ENCODE measurements at places on chromosomes 4 and X.

DNA sequence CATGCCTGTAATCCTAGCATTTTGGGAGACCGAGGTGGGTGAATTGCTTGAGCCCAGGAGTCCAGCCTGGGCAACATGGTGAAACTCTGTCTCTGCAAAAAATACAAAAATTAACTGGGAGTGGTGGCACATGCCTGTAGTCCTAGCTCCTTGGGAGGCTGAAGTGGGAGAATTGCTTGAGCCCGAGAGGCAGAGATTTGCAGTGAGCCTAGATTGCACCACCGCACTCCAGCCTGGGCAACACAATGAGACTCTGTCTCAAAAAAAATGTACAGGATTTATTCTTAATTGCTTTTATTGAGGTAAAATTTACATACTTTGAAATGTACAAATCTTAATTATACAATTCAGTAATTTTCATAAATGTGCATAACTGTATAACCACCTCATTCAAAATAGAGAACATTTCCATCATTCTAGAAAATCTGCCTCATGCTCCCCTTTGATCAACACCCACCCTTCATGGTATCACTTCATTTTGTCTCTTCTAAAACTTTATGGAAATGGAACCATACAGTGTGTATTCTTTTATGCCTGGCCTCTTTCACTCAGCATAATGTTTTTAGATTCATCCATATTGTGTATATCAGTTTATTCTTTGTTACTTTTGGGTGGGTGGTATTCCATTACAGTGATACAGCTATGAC, 39.1 kb downstream of the SNX25 start:
- DNase-seq: no peak

GRCh38 chrX:46180258-46180687, 364.9 kb downstream of the ZNF674 start:
- no peak for DNase-seq

DNA sequence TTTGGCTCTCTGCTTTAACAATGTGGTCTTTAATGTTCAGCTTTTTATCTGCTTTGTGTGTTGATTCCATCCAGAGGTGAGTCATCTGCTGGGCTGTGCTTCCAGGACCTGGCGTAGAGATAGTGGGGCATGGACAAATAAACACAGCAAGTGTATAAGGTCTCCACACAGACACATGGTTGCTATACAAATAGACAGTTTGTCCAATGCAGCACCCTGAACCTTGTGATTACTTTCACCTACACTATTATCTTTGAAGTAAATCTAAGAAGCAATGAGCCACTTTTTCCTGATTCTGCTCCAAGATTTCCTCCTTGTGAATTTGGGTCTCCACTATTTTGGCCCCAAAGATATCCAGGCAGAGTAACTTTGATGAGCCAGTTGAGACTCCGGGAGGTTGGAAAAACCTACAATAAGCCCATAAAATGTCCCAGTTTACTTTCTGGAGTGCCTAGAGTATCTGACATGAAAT, 12.1 kb downstream of the PPARGC1A start:
- no peak for DNase-seq

DNA sequence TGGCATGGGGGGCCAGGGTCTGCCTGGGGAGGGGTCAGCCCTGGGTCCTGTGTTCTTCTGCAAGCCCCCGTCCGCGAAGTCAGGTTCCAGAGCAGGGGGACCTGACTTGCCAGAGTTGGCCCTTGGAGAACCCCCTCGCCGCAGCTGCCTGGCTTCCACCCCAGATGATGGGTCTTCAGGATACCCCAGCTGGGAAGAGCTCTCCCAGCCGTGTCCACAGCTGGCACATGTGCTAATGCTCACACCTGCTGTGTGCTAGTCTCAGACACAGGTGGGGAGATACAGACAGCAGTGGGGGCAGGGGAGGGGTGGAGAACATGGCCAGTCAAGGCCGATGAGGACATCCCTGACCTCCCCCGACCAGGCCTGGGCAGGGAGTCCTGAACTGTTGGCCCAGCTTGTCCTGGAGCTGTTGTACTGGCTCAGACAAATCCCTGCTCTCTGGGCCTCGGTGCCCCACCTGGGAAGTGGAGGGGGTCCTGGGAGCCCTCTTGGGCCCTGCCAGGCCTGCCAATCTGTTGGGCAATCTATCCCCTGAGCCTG, 3.5 kb downstream of the ADRA2C start:
- DNase-seq: no peak

DNA sequence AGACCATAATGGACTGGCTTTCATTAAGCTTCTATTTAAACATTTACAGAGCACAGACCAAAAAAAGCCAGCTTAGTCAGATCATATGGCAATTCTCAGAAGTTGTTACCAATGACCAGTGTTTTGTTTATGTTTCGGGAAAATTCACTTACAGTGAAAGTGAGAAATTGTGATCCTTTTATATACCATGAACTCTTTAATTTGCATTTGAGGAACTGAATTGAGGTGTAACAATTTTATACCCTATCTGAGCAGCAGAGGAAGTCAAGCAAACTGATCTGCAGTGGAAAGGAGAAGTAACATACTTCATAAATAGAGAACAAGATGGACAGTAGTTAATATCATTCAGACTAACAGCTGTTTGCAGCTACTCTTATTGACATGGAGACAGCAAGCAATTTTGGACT, 97.1 kb downstream of the TMA16 start:
- DNase-seq: no peak

- no peak for DNase-seq
These were observed 2267.9 kb upstream of the AGA start for GRCh38 chr4:179709961-179710624.

DNA sequence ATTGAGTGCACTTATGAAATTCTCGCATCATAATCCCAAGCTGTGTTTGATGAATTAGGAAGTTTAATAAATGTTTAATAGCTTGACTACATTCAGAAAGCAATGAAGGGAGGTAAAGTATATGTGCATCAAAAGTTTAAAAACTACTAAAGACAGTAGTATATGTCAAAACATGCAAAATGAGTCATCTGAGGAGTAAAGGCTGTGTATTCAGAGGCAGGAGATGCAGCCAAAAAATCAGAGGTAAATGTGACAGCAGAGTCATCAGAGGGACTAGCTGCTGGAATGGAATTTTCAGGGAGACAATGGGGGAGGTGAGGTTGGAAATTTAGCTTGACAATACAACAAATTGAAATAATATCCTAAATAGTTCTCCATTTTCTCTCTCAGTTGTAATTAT, 127.0 kb upstream of the FUNDC1 start:
- no peak for DNase-seq

All from retina (tissue), 1 donor.